ENCODE measurements at places on chromosomes 1 and 21.

DNA sequence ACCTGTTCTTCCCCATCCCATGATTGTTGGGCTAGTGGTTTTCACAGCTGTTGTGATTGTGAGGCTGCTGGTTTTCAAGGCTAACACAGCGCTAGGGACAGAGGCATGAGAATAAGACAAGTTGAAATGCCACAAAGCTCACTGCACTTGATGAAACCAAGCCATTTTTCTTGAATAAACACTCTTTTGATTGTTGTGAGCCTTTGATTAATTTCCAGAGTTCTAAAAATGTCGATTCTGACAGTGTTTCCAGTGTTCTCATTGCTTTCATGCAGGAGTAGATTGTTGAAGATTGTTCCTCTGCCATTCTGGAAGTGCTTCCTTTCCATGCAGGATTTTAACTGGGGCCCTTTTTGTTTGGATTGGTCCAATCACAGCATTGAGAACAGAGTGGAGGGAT is 134.9 kb upstream of the GRIK3 start:
- DNase-seq = no peak

DNA sequence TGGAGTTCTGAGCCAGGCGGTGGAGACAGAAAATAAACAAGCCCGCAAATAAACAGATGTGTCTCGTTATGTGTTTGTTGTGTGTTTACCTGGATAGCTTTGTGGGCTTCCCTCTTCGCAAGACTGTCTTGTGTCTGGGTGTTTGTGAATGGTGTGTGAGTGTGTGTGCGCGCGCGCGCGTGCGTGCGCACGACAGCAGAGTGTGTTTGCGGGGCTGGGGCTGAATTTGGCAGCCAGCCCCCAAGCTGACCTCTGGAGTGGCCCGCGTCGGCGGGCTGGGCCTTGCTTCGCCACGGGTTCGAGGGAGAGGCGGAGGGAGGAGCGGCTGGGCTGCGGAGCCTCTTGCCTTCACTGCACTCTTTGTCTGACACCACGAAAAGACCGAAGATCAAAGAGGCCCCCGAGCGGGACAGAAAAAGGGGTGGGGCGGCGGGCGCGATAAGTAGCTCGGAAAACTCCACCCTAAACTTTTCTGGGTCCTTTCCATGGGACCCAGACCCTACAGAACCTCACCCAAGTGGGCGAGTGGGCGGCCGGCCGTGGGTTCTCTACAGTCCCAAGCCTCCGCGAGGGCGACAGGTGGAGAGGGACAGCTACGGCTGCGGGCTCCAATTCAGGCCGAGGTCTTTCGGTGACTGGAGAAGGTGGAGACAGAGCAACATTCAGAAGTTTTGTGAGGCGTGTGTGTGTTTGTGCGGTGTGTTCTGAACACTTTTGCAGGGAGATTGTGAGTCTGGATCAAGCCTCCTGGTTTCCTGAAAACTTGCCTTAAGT is 14.5 kb downstream of the PAX7 start:
- no peak for DNase-seq

- DNase-seq = no peak
Measured at GRCh38 chr1:212232090-212232489, 53.1 kb upstream of the PPP2R5A start.

GRCh38 chr1:116211294-116211693 is 100.1 kb downstream of the MAB21L3 start:
- no peak for DNase-seq

- DNase-seq = no peak
Measured at GRCh38 chr1:221740993-221741702, 741 bp downstream of the DUSP10 start.

GRCh38 chr1:34721646-34722355 is 33.0 kb upstream of the GJB5 start:
- no peak for DNase-seq

- DNase-seq = no peak
Measured at GRCh38 chr1:215872658-215873057, 305.6 kb downstream of the KCTD3 start.

DNA sequence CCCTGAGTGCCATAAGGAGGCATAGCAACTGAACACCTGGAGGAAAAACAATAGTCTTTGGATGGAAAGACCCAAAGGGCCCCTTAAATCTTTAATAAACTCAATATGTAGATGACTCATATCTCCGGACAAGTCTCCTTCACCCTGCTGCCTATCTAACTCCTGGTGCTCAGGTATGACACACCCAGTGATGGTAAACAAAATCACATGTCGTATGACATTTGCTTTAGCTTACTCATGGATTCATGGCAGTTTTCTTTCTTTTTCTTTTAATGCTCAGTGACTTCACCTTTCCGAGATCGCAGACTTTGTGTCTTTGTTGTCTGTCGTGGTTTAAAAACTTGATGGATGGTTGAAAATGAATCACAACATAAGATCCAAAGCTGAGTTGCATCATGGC is 208.5 kb upstream of the PROX1 start:
- DNase-seq = no peak

DNA sequence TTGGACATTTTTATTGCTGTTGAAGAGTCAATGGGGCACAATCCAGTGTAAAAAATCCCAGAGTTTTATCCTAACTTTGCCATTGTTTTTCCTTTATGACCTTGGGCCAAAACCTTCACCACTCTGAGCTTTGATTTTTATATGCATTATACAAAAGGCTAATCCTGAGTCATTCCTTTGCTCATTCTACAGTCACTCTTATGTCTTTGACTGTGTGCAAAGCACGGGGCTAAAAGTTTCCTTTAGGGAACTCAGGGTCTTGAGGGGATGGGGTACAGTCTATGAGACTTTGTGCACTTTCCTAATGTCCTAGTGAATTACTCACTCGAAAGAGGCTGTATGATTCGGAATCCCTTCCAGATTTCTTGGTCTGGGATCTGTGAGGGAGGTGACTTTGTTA is 543.2 kb upstream of the CAMK1G start:
- DNase-seq = no peak

GRCh38 chr1:30284226-30284625 is 439.2 kb downstream of the MATN1 start:
- DNase-seq = no peak

GRCh38 chr1:26224606-26225005 is 9.4 kb upstream of the CEP85 start:
- no peak for DNase-seq

- no peak for DNase-seq
Measured at GRCh38 chr1:245074232-245074747, 80.5 kb upstream of the KIF26B start.

- DNase-seq = no peak
Measured at GRCh38 chr1:30327370-30328099, 395.9 kb downstream of the MATN1 start.

DNA sequence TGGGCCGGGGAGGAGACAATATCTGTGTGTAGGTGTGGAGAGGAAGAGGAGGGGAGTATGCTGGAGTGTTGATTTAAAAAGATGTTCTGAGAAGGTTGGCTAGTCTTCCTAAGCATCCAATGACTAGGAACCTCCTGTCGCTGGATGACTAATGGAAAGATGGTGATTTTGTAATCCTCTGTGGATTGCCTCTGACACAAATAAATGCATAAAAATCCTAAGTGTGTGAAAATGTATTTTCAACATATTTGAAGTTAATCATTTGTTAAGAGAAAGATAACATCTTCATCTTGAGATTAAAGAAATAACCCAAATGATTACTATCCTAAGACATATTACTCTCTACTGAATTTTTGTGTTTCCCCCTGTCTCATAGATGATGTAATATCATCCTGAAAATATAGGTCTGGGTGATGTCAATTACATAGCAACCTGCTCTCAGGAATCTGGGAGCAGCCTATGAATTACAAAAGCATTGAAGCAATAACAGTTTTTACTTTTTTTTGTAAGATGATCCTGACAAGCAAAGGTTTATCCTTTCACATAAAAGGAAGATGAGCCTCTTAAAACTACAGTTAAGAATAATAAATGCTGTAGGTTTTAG is 220.5 kb upstream of the MAP1LC3C start:
- DNase-seq = no peak

- DNase-seq = no peak
Measured at GRCh38 chr21:41640748-41641509, 125.9 kb downstream of the RIPK4 start.

- no peak for DNase-seq
Measured at GRCh38 chr1:174022976-174023277, 770 bp upstream of the RC3H1 start.

- no peak for DNase-seq
Measured at GRCh38 chr21:29424728-29425127, 126.0 kb downstream of the BACH1 start.
